ENCODE measurements at places on chromosomes 13 and 19. TPM values are rescaled to one million over a fixed set of nuclear protein-coding genes. Genes with fewer than 3 reads are reported as not detected.
A peak's percentile ranks its signal among the peaks of the same experiment; 100 is the strongest.

DNA sequence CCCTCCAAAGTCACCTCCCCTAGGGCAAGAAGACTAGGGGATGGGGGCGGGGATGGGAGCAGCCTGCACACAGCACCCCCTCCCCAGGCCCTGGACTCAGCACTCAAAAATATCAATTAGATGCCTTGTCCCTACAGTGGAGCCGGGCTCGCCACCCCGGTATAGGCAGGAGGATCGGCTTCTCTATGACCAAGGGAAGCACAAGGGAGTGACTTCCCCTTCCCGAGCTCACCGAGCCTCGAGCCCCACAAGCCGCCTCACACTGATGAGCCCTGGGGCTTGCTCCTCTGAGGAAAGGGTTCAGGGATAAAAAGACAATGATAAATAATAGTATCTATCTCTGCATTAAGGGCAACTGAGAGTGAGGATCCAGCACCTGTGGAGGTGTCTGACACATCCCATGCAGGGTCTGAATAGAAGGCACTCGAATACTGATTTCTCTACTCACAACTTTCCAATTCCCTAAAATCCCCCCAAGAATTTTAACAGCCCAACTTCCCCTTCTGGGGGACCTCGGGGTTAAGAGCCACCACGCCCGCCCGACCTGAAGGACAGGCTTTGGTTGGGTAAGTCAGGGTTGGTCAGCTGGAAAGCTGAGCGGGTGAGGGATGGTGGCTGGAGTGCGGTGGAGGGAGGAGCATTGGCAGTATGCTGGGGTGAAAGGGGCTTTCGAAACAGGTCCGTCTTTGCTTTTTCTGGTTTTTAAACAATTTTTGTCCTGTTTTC, 51.3 kb downstream of the STK24 start:
- no peak for DNase-seq

DNA sequence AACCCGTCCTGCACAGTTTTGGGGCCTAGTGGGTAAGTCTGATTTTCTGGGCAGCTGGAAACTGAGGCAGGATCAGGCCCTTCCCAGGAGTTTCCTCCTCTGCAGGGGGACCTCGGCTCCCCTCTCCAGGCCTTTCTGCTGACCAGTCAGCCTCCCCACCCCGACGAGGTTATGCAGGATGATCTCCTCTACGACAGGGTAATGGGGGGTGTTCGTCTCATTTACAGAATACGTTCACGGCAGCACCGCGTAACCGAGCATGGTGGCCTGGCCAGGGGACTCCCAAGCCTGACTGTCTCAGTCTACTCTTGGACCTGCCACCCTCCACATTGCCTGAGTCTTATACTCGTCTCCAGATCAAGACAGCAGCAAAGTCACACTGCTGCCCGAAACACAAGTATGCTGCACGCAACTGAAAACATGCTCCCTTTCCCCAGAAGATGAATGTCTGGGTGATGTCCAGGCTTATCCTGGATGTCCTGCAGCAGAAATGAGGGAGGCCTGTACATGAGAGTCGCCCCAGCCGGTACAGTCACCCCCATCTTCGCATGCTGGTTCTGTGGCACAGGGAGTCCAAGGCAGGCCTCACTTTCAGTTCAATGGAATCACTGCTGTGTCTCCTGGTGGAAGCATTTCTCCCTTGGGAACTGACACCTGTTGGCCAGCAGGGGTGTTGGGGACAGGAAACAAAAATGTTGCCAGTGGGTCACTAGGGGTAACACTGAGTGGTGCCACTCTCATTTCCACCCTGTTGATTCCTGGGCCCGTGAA, 120.8 kb downstream of the SOX1 start:
- peak; percentile 41 for DNase-seq

DNA sequence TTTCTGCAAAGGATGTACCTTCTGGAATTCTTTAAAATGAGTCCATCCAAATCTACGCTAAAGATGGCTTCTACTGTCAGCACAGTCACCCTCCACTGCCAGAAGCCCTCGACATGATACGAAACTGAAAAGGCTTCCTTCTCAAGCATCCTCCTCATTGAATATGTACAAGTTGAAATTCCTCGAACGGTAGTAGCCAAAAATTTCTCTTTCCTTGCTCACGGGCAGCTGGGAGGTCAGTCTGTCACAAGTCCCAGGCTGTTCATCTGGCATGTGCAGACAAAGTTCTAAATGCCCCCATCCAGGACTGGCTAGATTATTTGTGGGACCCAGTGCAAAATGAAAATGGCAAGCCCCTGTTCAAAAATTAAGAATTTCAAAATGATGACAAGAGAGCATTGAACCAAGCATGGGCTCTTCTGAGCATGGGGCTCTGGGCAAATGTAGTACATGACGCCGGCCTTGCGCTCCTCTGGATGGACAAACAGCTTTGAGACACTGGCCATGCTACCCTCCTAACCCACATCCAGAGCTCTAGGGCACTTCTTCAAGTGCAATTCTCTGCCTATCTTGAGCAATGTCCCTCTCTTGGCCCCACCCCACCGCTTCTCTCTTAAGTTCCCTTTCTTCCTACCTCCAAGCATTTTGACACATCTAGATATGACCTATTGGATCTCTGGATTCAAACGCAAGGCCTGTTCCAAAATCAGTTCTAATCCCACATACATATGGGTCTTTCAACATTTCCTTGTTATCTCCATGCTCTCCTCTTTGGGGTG, 78.9 kb upstream of the FLT1 start:
- no peak for DNase-seq

DNA sequence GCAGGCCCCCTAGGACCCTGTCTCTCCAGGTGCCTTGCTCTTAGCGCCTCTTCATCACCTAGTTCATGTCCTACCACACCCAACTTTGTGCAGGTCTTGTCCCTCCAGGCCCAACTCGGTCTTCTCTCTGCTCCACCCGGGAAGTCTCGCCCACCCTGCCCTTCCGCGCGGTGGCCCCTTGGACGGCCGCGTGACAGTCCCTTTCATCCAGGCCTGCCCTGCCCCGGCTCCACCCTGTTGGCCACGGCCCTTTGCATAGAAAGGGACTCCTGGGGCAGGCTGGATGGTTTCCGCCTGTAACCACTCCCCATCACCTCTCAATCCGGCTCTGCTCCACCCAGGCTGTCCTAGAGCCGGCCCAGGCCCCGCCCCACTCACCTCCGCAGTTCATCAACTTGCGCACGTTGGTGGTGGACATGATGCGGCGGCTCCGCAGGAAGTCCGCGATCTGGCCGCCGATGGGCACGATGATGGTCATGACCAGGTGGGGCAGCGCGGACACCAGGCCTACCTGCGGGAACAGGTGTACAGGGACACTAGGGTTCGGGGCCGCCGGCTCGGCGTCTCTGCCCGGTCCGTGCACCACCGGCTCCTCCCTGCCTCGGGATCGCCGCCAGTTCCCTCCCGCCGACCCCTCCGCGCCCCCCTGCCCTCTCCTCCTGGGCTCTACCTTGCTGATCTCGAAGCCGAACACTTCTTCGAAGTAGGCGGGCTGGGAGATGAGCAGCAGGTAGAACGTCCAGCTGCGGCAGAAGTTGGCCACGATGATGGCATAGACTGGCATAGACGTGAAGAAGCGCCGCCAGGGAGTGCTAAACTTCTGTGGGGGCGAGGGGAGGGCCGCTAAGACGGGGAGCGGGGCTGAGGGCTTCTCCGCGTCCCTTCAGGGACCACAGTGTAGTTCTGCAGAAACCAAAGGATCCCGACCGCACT, 7.2 kb downstream of the GFY start:
- no peak for DNase-seq

GRCh38 chr13:97141564-97142005, 80.5 kb upstream of the MBNL2 start:
- DNase-seq: peak; percentile 65

- no peak for DNase-seq
Measured at GRCh38 chr13:35567406-35567980, 91.0 kb upstream of the MAB21L1 start.

DNA sequence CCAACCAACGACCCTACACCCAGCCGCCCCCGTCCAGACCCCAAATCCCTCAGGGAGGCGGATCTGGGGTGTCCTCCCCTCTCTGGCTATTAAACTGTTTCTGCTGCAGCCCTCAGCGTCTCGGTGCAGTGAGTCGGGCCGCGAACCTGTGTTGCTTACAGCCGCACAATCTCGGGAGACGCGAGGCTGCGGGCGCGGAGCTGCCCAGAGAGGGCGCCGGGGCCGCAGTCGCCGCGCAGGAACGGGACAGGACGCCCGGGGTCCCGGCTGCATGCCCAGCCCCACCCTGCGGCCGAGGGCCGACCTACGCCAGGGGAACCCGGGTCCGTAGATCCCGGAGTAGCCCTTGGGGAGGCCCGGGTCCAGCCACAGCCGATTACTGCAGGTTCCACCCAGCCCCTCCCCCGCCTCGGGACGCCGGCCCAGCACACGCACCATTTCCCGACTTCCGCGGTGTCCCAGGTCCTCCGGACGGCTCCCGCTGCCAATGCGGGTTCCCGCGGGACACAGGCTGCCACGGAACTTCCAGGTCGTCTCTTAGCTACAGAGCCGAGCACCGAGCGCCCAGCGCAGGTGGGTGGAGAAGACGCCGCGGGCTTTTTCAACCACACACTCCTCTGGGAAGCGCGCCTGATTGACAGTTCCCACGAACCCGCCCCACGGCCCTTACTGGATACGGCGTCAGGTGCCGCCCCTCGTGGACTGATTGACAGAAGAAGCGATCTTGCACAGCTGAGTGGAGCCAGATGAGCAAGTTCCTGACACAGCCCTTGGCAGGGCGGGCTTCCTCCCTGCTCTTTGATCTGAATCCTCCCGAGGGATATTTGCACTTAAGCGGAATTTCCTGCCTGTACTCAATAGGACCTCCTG, at the start of gene ZNF799:
Gene ZNF799, minus strand, starts transcription at position 639 of the 870 bp plus-strand sequence. Its CDS starts 201 bp downstream, at position 438.
- DNase-seq: peak; percentile 98

DNA sequence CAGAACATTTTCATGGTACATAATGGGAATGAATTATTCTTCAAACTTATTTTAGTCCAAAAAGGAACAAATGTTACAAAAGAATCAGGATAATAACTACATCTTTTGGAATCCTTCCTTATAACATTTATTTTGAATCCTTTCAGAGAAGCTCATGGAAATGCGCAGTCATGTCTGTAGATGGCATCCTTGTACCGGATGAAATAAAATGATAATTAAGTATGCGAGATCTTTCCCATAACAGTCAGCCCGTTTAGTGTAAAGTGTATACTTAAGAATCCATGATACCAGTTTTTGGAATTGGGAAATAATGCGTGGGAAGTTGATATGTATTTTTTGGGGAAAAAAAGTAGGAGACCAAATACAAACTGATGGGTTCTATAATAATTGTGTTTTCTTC, 418.8 kb downstream of the GPC5 start:
- DNase-seq: no peak

IGSF23 gene
- total RNA-seq: not detected

KLK13 gene
- total RNA-seq: 23.5 TPM

FCER2 gene
- not detected for total RNA-seq

FGF22 gene
- total RNA-seq: 10.4 TPM

PAK4 gene
- total RNA-seq: 24.2 TPM

ACTMAP gene
- total RNA-seq: 4.3 TPM

ZNF135 gene
- total RNA-seq: 10.0 TPM
